ENCODE measurements at places on chromosomes 4 and X. TPM values are rescaled to one million over a fixed set of nuclear protein-coding genes. Genes with fewer than 3 reads are reported as not detected.

- no peak overlapping the region for H3K27ac ChIP-seq
- H3K27me3 ChIP-seq = no peaks in the 10 kb centered on the region
- H3K4me1 ChIP-seq = no peaks in the 10 kb centered on the region
- H3K4me3 ChIP-seq = no peak overlapping the region
- no peaks in the 10 kb centered on the region for H3K36me3 ChIP-seq
Measured at GRCh38 chr4:22356987-22357596, 158.8 kb downstream of the ADGRA3 start.

- no peaks in the 10 kb centered on the region for H3K27me3 ChIP-seq
- no peak overlapping the region for H3K4me3 ChIP-seq
- H3K36me3 ChIP-seq = no peaks in the 10 kb centered on the region
Measured at GRCh38 chr4:66252291-66252690, 582.0 kb upstream of the EPHA5 start.

DNA sequence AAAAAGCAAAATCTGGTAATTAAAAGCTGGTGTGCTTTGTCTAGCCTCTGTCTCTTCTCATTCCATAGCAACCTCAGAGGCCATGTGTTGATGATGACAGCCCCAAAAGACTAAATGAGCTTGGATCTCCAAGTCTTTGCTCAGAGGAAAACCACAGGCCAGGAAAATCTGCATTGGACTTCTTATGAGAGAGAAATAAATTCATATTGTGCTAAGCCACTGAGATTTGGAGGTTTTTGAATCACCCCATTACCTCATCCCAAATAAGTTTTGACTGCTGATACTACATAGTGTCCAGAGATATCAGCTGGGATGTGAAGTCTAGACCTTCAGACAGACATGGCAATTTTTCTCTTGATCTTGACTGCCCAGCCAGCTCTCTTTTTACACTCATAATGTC, 178.6 kb upstream of the DIPK2B start:
- no peak for DNase-seq
- no peaks in the 10 kb centered on the region for H3K27me3 ChIP-seq
- H3K36me3 ChIP-seq = no peaks in the 10 kb centered on the region

GRCh38 chr4:149161247-149161646, 654.4 kb downstream of the IQCM start:
- no peak overlapping the region for H3K4me3 ChIP-seq
- H3K27ac ChIP-seq = no peak overlapping the region
- no peaks in the 10 kb centered on the region for H3K36me3 ChIP-seq
- no peak for DNase-seq
- H3K27me3 ChIP-seq = no peaks in the 10 kb centered on the region
- peaks cover 4% of the 10 kb centered on the region for H3K4me1 ChIP-seq

DNA sequence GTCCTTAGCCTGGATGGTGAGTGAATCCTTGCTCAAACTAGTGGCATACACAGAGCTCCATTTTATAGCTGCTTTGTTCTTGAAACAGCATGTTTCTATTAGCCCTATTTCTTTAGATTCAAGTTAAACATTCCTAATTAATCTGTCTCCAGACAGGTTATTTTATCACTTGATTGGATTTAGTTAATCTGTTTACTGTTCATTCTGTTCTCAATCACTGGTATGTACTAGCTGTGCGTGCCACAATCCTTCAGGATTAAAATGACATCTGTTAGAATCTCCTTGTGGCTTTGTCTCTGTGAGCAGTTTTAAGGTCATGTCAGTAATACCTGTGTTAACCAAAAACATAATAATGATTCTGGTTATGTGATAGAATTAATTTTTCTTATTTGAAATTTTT, 36.5 kb downstream of the PTPN13 start:
- H3K4me1 ChIP-seq = no peaks in the 10 kb centered on the region
- H3K4me3 ChIP-seq = no peak overlapping the region
- no peaks in the 10 kb centered on the region for H3K36me3 ChIP-seq
- no peak for DNase-seq
- H3K27me3 ChIP-seq = no peaks in the 10 kb centered on the region

DNA sequence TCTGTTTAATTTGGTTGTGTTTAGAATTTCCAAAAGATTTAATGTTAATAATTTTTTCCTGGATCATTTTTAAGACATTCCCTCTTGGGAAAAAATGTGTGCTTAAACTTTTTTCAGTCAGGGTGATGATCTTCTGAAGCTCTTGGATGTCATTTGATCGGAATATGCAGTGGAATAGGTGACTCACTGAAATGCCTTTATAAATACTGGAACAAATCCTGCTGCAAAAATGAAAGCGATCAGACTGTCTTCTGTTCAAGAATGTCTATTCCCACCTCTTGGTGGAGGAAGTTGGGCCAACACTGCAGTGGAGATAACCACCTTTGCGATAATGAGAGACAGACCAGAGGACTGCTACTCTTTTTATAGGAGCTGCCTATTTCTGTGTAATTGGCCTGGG, 46.7 kb downstream of the LARP1B start:
- no peak overlapping the region for H3K4me3 ChIP-seq
- H3K27me3 ChIP-seq = no peaks in the 10 kb centered on the region
- H3K4me1 ChIP-seq = no peaks in the 10 kb centered on the region
- H3K36me3 ChIP-seq = peaks cover 3% of the 10 kb centered on the region
- no peak for DNase-seq

DNA sequence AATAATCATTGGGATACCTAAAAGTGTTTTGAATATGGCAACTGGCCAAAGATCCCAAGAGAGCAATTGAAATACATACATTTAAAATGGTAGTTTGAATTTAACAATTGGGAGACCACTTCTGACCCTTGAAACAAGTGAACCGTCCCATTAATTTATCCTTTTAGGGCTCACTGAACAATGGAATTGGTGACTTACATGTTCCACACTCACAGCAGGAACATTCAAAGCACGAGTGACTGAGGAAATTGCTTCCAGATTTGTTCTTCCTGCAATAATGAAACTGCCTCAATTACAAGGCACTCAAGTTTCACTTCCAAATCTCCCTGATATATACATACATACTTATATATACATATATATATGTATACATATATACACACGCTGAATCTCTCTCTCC, 20.6 kb downstream of the SLC39A8 start:
- no peaks in the 10 kb centered on the region for H3K4me1 ChIP-seq
- no peaks in the 10 kb centered on the region for H3K27me3 ChIP-seq
- no peaks in the 10 kb centered on the region for H3K36me3 ChIP-seq
- H3K27ac ChIP-seq = no peak overlapping the region
- H3K4me3 ChIP-seq = no peak overlapping the region

GRCh38 chrX:69299285-69299684, 134.0 kb upstream of the PJA1 start:
- no peak overlapping the region for H3K4me3 ChIP-seq
- no peaks in the 10 kb centered on the region for H3K36me3 ChIP-seq
- no peak overlapping the region for H3K27ac ChIP-seq
- no peaks in the 10 kb centered on the region for H3K27me3 ChIP-seq
- DNase-seq = no peak

- no peak overlapping the region for H3K4me3 ChIP-seq
- peak overlapping the region; percentile 20 for H3K27ac ChIP-seq
- H3K27me3 ChIP-seq = no peaks in the 10 kb centered on the region
Measured at GRCh38 chrX:107718156-107718621, 57.4 kb downstream of the TSC22D3 start.

GRCh38 chr4:138656990-138657389, 358.6 kb upstream of the NOCT start:
- DNase-seq = no peak
- H3K36me3 ChIP-seq = no peaks in the 10 kb centered on the region
- H3K27ac ChIP-seq = no peak overlapping the region
- H3K4me1 ChIP-seq = no peaks in the 10 kb centered on the region
- H3K27me3 ChIP-seq = no peaks in the 10 kb centered on the region
- H3K4me3 ChIP-seq = no peak overlapping the region

DNA sequence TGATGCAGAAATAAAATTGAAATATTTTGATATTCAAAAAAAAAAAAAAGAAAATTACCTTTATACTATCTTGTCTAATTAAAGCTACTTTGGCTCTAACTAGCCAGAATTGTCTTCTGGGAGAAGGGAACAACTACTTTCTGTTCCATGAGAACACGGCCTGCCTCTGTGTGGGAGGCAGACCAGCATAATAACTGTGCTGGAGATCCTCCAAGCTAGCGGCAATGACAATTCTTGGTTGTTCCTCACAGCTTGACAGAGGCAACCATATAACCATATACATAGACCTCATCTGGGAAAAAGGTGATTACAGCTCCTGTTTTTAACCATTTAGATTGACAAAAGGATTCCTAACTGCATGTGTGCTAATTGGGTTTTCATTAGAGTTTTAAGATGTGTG, 95.7 kb downstream of the RBMX2 start:
- no peaks in the 10 kb centered on the region for H3K4me1 ChIP-seq
- no peak overlapping the region for H3K4me3 ChIP-seq
- H3K27ac ChIP-seq = no peak overlapping the region
- H3K27me3 ChIP-seq = no peaks in the 10 kb centered on the region

DNA sequence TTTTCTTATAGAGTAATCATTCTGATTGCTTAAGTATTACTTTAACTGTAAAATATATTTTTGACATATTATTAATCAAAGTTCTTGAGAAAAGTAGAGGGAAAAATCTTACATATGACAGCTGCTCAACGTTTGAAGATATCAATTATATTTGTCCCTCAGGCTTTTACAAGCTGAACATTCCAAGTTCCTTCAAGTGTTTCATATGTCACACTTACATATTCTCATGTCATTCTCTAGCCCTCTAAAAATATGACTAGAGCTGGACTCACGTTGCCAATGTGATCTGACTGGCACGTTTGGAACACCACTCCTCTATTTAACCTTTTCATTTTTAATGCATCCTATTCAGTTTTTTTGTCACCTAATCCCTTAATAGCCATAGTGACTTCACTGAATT, 492.9 kb downstream of the PCDH18 start:
- H3K27me3 ChIP-seq = no peaks in the 10 kb centered on the region
- no peaks in the 10 kb centered on the region for H3K36me3 ChIP-seq
- no peak overlapping the region for H3K27ac ChIP-seq
- H3K4me3 ChIP-seq = no peak overlapping the region

- H3K4me3 ChIP-seq = no peak overlapping the region
- no peaks in the 10 kb centered on the region for H3K27me3 ChIP-seq
- no peaks in the 10 kb centered on the region for H3K36me3 ChIP-seq
- no peak for DNase-seq
- no peaks in the 10 kb centered on the region for H3K4me1 ChIP-seq
Measured at GRCh38 chr4:114998316-114998715, 115.1 kb downstream of the NDST4 start.

- DNase-seq = no peak
- H3K4me1 ChIP-seq = no peaks in the 10 kb centered on the region
- no peaks in the 10 kb centered on the region for H3K36me3 ChIP-seq
- no peak overlapping the region for H3K4me3 ChIP-seq
- H3K27ac ChIP-seq = no peak overlapping the region
Measured at GRCh38 chr4:182113779-182114178, 129.4 kb upstream of the TENM3 start.

- no peak for DNase-seq
- no peaks in the 10 kb centered on the region for H3K36me3 ChIP-seq
- no peaks in the 10 kb centered on the region for H3K4me1 ChIP-seq
- H3K27ac ChIP-seq = no peak overlapping the region
- H3K27me3 ChIP-seq = no peaks in the 10 kb centered on the region
- H3K4me3 ChIP-seq = no peak overlapping the region
Measured at GRCh38 chr4:42637867-42638266, 19.0 kb downstream of the ATP8A1 start.

GRCh38 chrX:72712094-72712755, 1.9 kb downstream of the PHKA1 start:
- no peaks in the 10 kb centered on the region for H3K27me3 ChIP-seq
- H3K27ac ChIP-seq = no peak overlapping the region
- no peaks in the 10 kb centered on the region for H3K36me3 ChIP-seq
- H3K4me3 ChIP-seq = no peak overlapping the region
- no peaks in the 10 kb centered on the region for H3K4me1 ChIP-seq
- DNase-seq = no peak

DNA sequence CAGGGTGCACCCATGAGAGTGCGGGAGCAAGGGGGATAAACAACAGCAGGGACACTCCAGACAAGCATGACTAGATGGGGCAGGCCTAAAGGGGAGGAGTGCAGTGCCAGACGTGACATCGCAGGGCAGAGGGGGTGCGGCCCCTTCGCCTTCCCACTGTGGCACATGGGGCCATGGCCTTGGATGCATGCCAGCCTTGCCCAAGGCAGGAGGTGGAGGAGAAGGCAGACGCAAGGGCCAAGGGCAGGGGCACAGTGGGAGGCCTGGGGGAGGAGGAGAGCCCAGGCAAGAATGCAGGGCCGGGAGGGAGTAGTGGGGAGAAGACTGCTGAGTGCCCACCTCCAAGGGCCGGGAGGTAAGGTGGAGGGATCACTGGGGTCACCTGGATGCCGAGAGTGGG, 21.6 kb downstream of the PNMA6E start:
- DNase-seq = no peak
- no peaks in the 10 kb centered on the region for H3K4me1 ChIP-seq
- H3K27me3 ChIP-seq = no peaks in the 10 kb centered on the region
- no peak overlapping the region for H3K4me3 ChIP-seq
- H3K27ac ChIP-seq = no peak overlapping the region

- H3K36me3 ChIP-seq = no peaks in the 10 kb centered on the region
- H3K4me3 ChIP-seq = no peak overlapping the region
- H3K4me1 ChIP-seq = peaks cover 8% of the 10 kb centered on the region
- H3K27me3 ChIP-seq = no peaks in the 10 kb centered on the region
Measured at GRCh38 chr4:54254116-54254914, 25.2 kb downstream of the PDGFRA start.

- no peaks in the 10 kb centered on the region for H3K27me3 ChIP-seq
- no peak for DNase-seq
- no peak overlapping the region for H3K4me3 ChIP-seq
- no peaks in the 10 kb centered on the region for H3K4me1 ChIP-seq
- no peaks in the 10 kb centered on the region for H3K36me3 ChIP-seq
Measured at GRCh38 chr4:138650929-138651448, 364.6 kb upstream of the NOCT start.

- no peaks in the 10 kb centered on the region for H3K4me1 ChIP-seq
- H3K36me3 ChIP-seq = no peaks in the 10 kb centered on the region
- H3K27me3 ChIP-seq = no peaks in the 10 kb centered on the region
- no peak for DNase-seq
- no peak overlapping the region for H3K4me3 ChIP-seq
Measured at GRCh38 chr4:174999407-174999806, 81.2 kb downstream of the ADAM29 start.

GRCh38 chr4:6155996-6156750, 44.2 kb downstream of the JAKMIP1 start:
- no peaks in the 10 kb centered on the region for H3K36me3 ChIP-seq
- H3K4me3 ChIP-seq = no peak overlapping the region
- H3K4me1 ChIP-seq = no peaks in the 10 kb centered on the region
- no peaks in the 10 kb centered on the region for H3K27me3 ChIP-seq
- no peak for DNase-seq

- peaks cover 2% of the 10 kb centered on the region for H3K36me3 ChIP-seq
- H3K4me1 ChIP-seq = no peaks in the 10 kb centered on the region
- no peaks in the 10 kb centered on the region for H3K27me3 ChIP-seq
Measured at GRCh38 chrX:100829730-100830129, 9.5 kb downstream of the CSTF2 start.

Gene COQ2
- total RNA-seq = 7.6 TPM

Gene P2RY10
- total RNA-seq = 1.1 TPM

Gene TIGD4
- 0.32 TPM for total RNA-seq

Gene GABRG1
- total RNA-seq = 0.03 TPM

Gene PRR32
- total RNA-seq = not detected

Gene REELD1
- 0.63 TPM for total RNA-seq

Measured in aorta (tissue), 5 donors.